ENCODE measurements at places on chromosomes 1 and 21.
A peak's percentile ranks its signal among the peaks of the same experiment; 100 is the strongest.

- no peak for DNase-seq
Observed at GRCh38 chr1:6418668-6419396, 887 bp downstream of the HES2 start.

- DNase-seq = no peak
Observed at GRCh38 chr1:96995351-96995750, 273.8 kb downstream of the PTBP2 start.

GRCh38 chr1:213669964-213670691 is 317.6 kb upstream of the PROX1 start:
- DNase-seq = no peak

DNA sequence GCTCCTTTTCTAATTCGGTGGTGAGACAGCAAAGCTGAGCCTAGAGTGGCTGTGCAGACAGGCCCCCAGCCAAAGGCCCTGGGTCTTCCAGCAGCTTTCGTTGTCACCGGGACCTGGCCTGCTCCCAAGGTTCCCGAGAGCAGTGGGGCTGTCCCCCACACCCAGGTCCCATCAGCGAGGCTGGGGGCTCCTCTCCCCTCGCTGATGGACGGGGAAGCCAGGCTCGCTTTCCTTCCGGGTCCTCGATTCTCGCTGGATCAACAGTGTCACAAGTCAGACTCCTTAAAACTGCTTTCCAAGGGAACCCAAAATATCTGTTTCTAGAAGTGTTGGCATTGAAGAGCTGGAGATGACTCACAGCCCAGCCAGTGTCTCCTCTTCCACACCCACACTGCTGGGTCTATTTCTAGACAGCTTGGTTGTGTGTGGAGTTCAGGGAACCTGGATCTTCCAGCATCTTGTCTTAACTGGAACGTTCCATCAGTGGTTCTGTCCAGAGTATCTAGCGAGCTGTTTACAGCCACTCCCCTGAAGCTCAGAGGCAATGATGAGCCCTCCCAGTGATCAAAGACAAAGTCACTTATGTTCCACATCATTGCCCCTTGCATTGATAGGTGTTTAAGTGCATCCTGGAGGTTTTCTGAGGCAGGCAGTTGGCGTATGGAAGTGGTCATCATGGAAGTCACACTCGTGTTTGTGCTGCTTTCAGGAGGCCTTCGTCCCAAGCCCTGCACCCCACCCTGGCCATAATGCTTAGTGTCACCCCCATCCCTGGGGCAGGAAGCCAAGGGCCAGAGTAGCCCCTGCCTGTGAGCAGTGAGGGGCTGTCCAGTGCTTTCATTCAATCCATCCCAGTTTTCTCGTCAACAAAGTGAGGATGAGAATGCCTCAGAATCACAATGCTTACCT is 35.2 kb downstream of the RRP1 start:
- DNase-seq = peak; percentile 18

- no peak for DNase-seq
Observed at GRCh38 chr1:78275456-78275855, 215.3 kb upstream of the PTGFR start.

DNA sequence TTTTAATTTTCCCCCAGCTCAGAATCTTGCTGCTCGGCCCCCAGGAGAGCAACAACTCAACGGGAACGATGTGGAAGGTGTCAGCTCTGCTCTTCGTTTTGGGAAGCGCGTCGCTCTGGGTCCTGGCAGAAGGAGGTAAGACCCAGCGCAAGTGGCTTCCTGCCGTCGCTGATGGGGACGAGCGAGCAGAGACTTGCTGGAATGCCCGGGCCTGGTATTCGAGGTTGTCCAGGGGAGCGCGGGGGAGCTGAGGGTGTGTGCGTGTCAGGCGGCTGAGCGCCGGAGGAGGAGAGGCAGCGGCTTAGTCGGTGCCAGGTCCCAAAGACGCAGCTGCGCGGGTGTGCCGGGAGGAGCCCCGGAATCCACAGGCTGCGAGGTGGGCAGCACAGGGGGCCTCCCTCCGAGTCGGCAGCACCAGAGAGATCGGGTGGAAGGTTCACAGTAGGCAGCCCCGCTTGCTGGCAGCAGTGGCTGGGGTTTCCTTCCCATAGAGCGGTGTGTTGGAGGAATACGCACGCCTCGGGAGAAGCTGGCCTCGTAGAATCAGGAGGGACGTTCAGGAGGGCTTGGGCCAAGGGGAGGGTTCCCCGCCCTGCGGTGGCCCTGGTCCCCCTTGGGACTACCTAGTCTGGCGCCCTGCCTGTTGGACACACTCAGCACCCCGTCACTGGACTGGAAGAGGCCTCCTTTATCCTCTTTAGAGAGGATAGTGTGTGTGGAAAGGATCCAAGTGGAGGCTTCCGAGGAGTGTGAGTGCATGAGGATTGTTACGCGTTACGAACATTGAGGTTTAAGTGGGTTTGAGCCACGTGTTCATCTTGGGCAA is 547 bp downstream of the PDPN start:
- no peak for DNase-seq

GRCh38 chr1:94677714-94678113 is 136.2 kb upstream of the F3 start:
- DNase-seq = no peak

- no peak for DNase-seq
Observed at GRCh38 chr21:42276076-42276475, 39.1 kb downstream of the TFF3 start.

- no peak for DNase-seq
Observed at GRCh38 chr1:1026599-1027413, 6.9 kb downstream of the AGRN start.

DNA sequence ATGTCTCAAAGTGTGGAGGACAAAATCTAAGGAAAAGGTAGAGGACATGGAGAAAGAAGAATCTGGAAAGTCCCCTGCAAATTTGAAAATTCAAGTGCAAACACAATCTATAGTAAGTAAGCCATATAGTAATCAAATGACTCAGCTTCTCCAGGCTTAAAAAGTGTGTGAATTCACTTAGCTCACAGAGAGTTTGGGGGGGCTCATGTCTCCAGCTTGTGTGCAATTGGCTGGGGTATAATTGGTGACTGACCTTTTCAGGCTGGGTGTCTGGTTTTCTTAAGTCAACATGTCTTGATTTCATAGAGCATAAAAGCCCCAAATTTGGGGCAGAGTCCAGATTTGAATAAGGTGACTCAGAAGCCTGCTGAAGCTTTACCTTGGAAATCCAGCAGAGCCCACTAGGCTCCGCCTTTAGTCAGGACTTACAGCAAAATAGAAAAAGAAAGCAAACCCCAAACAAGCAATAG is 8.6 kb downstream of the CLDN14 start:
- DNase-seq = no peak

DNA sequence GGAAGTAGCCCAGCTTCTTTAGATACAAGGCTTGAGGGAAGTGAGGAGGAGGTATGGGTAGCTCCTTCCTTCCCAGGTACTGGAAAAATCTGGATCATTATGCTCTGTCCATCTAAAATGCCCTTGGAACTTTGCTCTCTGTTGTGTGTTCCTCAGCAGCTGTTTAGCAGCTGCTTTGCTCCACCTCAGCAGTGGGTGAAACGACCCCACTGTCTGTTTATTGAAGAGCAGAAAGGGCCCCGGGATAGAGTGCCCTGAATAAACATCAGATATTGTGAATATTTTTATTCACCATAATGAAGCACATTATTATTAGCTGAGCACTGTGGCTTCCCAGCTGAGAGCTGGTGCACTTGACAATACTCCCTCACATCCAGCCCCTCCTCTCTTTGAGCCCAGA is 237.9 kb downstream of the PBX1 start:
- DNase-seq = no peak

GRCh38 chr21:33760641-33761440 is 118.5 kb downstream of the ITSN1 start:
- peak; percentile 75 for DNase-seq

GRCh38 chr1:118905196-118905595 is 82.9 kb downstream of the TBX15 start:
- no peak for DNase-seq

GRCh38 chr1:159944623-159945455 is 574 bp downstream of the IGSF9 start:
- no peak for DNase-seq

DNA sequence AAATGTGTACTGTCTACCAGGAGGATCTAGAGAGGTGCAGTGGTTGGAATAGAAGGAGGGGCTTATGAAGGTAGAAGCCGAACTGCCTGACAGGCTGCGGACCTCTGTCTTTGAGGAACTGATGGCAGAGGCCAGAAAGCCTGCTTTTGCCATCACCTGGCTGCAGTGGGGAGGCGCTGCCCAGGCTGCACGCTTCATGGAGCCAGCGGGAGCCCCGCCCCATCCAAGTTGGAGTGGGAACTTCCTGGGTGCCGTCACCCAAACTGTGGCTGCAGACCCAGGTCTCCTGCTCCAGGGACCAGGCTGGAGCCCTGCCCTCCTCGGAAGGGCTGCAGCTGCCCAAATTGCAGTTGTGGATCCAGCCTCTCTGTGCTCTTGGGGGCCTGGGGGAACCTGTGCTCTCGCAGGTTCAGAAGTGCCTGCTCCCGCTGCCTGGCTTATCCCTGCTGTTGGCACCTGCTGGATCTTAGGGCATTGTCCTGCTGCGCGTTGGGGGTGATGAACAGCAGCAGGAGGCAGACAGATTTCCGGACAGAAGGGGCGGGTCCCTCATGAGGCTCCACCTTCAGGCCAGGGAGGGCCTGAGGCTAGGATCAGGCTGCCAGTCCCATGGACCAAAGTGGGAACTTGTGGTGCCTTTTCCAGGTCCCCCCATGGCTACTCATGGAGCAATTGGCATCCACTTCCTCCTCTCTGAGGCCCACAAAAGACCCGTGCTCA is 118.0 kb upstream of the PLPPR4 start:
- DNase-seq = no peak

DNA sequence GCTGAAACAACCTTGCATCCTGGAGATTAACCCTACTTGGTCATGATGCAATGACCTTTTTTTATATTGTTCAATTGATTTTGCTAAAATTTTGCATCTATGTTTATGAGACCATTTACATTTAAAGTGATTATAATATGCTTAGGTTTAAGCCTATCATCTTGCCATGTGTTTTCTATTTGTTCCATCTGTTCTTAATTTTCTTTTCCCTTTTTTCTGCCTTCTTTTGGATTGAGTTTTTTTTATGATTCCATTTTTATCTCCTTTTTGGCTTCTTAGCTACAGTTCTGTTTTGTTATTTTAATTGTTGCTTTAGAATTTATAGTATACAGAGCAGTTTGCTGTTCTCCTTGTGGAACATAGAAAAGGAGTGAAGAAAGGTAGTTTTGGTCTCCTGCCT is 385.1 kb upstream of the USP24 start:
- DNase-seq = no peak

DNA sequence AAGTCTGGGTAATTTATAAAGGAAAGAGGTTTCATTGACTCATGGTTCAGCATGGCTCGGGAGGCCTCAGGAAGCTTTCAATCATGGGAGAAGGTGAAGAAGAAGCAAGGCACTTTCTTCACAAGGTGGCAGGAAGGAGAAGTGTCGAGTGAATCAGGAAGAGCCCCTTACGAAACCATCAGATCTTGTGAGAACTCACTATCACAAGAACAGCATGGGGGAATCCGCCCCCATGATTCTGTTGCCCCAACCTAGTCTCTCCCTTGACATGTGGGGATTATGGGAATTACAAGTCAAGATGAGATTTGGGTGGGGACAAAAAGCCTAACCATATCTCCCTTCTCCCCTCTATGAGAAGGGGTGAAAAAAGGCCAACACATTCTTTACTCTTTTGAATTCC is 11.2 kb upstream of the IVNS1ABP start:
- DNase-seq = no peak

GRCh38 chr1:212485571-212485912 is 52.8 kb downstream of the NENF start:
- no peak for DNase-seq

GRCh38 chr1:13786541-13786940 is 86.6 kb downstream of the PRDM2 start:
- no peak for DNase-seq

DNA sequence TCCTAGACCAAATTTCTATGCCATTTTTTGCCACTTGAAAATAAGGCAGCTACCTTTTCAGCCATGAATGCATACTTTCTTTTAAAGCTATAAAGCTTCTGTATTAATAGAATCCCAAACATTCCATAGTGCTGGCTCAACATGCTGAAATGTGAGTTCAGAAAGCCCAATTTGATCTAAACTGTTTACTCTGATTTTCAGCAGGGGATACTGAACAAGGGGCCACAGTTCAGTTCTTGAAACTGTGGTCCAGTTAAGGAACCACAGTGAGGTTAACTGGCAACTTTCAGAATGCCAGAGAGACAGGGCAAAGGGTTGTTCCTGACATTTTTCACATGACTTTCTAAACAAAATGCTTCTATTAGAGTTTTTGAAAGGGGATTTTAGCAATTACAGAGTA is 85.7 kb upstream of the COL11A1 start:
- no peak for DNase-seq

- DNase-seq = no peak
Observed at GRCh38 chr1:18868801-18869424, 9.5 kb upstream of the TAS1R2 start.

GRCh38 chr1:15424146-15424667 is 14.0 kb upstream of the CTRC start:
- no peak for DNase-seq

DNA sequence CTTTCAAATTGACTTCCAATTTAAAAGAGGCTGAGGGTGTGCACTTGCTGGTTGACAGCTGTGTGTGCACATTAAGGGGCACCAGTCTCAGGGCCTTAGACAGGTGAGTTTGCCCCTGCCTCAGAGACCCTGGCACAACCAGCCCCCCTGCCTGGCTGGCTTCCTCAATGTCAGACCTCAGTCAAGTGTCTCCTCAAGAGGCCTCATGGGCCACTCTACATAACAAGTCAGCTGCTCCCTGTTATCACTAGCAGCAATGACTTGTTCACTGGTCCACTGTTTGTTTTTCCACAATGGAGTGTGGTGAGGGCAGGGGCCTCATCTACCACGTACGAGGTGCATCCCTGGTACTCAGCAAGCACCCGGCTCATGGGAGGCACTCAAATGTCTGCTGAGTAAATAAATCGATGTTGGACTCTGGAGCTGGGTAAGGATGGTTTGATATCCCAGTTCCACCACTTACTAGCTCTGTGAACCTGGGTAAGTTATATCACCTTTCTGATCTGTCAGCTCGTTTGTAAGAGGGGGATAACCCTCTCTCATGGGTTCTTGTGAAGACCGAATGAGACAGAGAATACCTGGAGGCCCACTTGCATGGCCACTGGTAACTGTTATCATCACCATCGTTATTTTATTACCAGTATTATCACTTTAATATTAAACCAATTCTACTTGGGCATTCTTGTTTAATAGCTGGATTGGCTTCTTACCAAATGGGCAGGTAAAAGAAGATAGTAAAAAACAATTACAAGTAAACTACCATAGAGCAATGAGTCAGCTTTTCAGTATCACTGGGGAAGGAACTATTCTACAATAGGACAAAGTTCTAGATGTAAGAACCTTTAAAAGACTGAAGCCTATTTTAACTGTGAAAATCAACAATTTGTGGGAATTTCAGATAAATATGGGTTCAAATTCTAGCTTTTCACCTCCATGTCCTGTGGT is 64.6 kb downstream of the SLC66A1 start:
- no peak for DNase-seq

GRCh38 chr1:202047977-202048376 is 37.6 kb downstream of the ELF3 start:
- DNase-seq = no peak

- DNase-seq = no peak
Observed at GRCh38 chr1:193216920-193217319, 30.5 kb upstream of the B3GALT2 start.

Data from GM04504 (cell line).